T-helper 2 cell (primary cell): ENCODE measurements at places on chromosomes 6 and 20.
A peak's percentile ranks its signal among the peaks of the same experiment; 100 is the strongest.

- DNase-seq: no peak
Measured at GRCh38 chr6:6105472-6106036, 98.8 kb upstream of the NRN1 start.

DNA sequence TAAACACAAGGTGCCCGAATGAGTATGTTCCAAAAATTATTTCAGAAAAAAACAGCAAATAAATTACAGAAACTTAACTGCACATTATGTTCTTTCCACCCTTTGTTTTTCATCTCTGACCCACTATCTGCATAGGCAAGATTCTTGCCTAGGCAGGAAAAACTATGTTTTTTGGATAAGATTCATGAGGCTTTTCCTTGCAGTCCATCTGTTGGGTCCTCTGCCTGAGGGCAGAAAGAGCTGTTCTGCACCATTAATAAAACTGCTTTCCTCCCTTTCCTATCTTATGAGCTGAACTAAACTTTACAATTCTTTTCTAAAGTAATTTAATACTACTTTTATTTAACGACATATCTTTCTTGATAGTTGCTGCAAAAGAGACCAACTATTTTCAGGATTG is 21.1 kb downstream of the ENPP1 start:
- DNase-seq: no peak

DNA sequence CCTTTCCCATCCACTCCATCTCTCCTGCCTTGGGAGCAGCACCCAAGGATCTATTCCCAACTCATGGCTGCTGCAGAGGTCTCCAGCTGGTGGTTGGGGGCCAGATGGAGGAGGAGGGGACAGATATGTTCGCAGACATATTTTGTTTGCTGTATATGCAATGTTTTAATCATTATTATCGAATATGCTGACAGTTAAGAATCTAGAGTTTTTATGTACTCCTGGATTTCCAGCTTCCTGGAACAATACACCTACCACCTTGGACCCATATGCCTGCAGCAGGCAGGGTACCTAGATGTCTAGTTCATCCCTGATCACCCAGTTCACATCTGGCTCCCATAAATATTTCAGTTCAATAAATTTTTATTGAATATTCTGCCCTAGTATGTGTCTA is 9.0 kb downstream of the FAM110A start:
- no peak for DNase-seq

DNA sequence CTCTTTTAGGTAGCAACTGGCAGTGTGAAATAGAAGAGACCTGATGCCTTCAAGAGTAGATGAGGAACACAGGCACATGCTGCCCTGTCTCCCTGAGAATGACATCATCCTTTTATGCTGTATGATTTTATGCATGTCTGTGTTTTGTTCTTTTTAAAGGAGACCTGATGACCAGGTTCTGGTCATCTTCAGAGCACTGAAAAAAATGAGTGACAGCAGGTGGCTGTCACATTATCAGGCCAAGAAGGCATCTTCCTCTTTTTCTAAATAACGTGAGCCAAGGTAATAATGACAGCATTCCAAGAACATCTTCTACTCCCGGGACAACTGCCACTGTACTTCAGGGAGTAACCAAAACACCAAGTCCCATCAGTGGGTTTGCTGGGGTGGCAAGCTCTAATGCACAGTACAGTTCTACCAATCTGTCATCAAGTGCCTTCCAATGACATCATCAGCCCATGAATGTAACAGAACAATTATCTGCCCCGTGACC is 28.9 kb downstream of the CNKSR3 start:
- no peak for DNase-seq

- DNase-seq: no peak
Measured at GRCh38 chr6:28250747-28251146, 1.3 kb downstream of the ZKSCAN4 start.

DNA sequence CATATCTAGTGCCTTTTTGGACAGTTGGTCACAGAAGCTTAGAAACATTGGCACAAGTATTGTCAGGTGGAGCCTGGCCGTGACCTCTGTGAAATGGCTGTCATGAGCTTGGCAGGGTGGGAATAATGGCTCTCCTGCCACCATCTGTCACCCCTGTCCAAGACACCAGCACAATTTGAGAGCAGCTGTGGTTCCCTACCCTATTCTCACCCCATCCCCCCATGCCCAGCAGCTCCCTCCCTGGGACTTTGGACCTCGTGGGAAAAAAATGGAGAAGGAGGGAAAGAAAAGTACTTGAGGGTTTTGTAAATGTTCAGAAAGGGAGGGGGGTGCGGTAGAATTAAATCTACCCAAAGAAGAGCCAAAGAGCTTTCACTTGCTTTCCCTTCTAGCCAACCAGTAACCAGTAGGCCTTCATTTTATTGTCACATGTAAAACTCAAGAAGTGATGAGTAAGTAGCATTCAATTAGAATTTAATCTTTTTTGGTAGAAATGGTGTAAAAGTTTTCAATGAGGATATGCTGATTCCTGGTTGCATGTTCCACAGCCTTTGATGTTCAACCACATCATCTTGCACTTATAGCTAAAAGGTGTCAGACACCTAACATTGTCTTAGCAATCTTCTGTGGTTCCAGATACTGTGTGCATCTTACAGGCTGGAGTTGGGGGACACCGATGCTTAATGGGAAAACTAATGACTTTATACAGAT is 263.5 kb upstream of the TAB2 start:
- DNase-seq: peak; percentile 38

- no peak for DNase-seq
Measured at GRCh38 chr6:37643851-37644672, 53.6 kb downstream of the MDGA1 start.

- DNase-seq: no peak
Measured at GRCh38 chr6:149935246-149935645, 6.6 kb upstream of the ULBP2 start.

- no peak for DNase-seq
Measured at GRCh38 chr6:163086624-163086920, 327.9 kb upstream of the QKI start.

- no peak for DNase-seq
Measured at GRCh38 chr6:25035174-25035511, 99.4 kb upstream of the RIPOR2 start.

DNA sequence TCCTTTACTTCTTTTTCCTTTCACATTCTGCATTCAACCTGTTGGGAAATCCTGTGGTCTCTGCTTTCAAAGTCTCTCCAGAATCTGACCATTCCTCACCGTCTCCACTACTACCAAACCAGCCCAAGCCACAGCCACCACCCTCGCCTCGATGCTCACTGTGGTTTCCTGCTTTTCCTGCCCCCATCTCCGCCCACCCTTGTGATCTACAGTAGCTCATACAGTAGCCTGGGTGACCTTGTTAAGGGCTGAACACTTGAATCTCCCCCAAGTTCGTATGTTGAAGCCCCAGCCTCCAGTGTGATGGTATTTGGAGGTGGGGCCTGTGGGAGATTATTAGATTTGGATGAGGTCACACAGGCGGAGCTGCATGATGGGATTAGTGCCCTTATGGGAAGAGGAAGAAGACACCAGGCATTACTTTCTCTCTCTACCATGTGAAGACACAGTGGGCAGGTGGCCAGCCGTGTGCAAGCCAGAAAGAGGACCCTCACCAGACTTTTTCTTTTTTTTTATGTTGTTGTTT is 189.0 kb upstream of the UST start:
- no peak for DNase-seq

GRCh38 chr6:82881519-82881918 is 184.1 kb downstream of the UBE3D start:
- DNase-seq: no peak

- DNase-seq: no peak
Measured at GRCh38 chr20:47782076-47782475, 3.2 kb downstream of the SULF2 start.

DNA sequence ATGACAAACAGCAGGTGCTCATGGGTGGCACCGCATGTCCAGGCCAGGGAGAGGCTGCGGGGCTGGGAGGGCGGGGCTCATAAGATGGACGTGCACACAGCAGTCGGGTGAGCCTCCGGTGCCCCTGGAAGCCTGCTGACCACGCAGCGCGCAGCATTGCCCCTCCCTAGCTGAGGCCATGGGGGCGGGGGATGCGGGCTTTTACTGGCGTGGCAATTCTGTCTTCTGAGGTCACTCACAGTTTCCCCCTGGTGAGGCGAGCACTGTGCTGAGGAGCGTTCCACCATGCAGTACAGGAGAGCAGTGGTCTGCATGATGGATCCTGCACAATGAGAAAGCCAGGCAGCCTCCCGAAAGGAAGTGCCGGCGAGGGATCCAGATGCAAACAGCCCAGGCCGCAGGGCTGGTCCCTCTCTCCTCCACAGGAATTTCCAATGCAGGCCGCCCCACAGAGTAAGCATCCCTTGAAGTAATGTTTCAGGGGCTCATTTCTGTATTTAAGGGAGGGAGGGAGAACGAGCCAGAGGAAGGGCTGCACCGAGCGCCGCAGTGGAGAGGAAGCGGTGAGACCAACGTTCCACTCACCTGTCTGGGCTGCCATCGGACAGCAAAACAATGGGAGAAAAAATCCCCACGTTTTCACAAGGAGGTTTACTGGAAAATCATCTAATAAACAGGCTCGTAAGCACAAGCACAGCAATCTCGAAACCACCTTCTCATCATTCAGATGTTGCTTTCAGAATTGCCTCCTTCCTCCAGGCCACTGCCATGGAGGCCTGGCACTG is 56.0 kb downstream of the IRF4 start:
- DNase-seq: no peak

DNA sequence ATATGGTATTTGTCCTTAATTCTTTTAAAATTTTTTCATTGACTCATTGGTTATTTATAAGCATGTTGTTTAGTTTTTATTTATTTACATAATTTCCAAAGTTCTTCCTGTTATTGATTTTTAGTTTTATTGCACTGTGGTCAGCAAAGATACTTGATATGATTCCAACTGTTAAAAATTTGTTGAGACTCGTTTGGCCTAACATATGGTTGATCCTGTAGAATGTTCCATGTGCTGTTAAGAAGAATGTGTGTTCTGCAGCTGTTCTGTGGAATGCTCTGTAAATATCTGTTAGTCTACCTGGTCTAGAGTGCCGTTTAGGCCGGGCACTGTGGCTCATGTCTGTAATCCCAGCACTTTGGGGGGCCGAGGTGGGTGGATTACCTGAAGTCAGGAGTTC is 197.7 kb downstream of the CD109 start:
- no peak for DNase-seq

DNA sequence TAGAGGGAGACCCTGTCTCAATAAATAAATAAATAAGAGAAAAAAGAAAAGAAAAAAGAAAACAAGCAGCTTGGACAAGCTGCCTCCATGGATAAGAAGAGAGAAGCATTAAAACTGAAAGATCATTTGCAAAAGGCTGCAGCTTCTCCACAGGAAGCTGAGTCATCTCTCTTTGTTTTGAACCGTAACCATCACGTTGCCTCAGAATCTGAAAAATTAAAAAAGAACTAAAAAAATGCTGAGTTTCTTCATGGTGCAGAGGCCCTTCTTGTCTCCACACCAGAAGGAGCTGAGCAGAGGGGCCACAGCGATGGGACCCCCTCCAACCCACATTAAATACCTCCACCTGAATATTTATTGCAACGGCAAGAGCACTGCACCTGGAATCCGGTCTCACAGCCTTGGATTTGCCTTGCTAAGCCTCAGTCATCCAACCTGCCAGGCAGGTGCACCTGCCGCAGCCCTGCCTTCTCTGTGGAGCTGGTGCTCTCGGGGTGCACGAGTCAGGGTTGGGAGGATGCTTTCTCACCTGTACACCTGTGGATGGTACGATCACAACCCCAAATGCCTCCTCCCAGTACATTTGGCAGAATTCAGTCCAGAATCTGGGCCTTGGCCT is 28.1 kb downstream of the TOX2 start:
- peak; percentile 23 for DNase-seq

DNA sequence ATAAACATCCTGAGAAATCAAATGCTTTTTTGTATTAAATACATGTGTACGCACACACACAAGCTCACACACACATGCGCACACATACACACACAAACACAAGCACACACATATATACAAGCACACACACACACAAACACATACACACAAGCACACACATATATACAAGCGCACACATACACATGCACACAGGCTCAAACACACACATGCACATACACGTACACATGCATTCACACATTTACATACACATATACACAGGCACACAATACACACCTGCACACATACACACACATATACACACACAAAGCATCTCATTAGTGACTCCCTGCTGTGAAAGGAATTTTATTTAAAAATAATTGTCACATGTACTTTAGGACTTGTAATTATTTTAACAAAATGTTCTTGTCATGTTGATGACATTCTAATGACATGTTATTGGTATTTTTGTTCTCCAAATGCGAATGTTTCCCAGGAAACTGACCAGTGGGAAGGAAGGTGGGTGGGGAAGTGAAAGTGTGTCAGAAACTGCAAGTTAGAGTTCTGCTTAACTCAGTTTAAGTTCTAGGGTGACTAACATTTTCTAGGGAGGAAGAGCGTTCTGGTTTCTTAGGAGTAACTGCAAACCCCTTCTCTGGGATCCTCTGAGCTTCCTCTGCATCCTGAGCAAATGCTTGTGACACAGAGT is 113.9 kb upstream of the ZNF217 start:
- no peak for DNase-seq

DNA sequence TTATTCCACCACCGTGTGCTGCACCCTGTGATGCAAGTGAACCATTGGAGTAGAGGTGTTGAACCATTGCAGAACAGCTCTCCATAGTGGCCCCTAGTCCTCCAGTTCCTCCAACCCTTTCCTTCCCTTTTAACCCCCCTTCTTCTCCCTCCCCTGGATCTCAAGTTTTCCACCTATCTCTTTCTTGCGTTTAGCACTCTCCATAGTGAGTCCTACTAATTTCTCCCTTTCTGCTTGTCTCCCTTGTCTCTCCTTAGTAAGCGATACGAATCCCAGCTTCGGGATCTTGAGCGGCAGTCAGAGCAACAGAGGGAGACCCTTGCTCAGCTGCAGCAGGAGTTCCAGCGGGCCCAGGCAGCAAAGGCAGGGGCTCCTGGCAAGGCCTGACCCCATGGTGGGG is 1.1 kb downstream of the PFDN6 start:
- no peak for DNase-seq

DNA sequence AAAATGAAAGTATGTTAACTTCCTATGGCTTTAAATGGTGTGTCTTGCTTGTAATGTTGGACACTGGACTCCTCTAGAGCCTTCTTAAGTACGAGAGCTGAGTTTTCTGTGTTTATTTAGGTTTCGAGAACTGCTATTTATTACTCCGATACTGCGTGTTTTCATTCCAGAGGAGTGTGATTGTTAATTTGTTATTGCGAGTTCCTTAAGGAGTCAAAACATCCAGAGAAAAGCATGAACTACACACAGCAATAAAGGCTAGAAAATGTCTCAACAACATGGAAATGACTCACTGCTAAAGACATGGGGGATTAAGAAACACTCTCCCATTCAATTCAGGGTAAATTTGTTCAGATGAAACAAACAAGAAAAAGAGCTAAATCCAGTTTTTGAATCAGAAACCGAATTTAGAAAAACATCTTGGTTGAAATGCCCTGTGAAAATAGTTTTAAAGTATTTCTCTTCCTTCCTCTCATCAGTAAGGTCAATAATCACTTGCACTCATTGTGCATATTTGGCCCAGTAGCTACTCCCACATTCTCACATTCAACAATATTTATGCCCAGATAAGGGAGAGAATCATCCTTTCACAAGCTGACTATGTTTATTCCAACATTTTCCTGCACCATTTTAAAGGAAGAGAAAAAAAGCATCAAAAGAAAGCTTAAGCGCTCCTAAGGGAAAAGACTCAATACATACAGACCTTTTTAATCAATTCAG is 36.0 kb downstream of the ATXN1 start:
- DNase-seq: no peak
